NCI-H226 (cell line): ENCODE measurements at places on chromosomes 5 and 9.
A peak's percentile ranks its signal among the peaks of the same experiment; 100 is the strongest.

DNA sequence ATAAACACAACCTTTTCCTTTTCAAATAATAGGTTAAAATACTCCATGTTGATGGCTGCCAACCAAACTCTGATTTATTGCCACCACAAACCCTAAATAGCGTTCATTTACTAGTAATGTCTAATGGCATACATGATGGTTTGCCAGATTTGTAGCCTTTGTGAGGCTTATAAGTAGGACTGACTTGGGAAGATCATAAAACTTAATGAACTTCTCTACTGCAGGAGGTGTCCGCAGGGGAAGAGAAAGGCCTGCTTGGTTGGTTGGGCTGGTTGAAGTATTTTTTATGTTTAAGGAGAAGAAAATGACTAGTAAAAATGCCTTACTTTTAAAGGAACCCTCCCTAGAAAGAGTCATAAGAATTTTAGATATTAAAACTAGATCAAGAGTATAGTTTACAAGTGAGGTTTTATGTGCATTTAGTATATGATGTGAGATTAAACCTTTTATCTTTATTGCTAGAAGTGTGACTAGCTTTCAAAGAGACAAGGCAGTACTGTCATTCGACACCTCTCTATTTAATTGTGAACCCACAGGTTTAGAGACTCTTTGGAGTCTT lies 5.0 kb downstream of the PBX3 start:
- no peak for DNase-seq

DNA sequence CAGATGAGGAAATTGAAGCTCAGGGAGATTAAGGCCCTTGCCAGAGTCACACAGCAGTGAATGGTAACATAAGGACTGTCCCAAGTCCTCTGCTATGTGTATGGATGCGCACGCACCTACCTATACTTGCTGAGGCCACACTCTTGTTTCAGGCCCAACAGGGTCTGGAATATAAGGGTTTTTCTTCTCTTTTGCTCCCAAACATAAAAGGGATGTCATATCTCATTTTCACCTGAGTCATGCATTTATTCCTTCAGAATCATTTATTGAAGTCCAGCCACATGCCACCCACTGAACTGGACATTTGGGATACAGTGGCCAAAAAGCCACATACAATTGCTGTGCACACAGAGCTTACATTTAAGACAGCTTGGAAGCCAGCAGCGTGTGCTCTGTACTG lies 92.0 kb downstream of the SH3TC2 start:
- DNase-seq: no peak

DNA sequence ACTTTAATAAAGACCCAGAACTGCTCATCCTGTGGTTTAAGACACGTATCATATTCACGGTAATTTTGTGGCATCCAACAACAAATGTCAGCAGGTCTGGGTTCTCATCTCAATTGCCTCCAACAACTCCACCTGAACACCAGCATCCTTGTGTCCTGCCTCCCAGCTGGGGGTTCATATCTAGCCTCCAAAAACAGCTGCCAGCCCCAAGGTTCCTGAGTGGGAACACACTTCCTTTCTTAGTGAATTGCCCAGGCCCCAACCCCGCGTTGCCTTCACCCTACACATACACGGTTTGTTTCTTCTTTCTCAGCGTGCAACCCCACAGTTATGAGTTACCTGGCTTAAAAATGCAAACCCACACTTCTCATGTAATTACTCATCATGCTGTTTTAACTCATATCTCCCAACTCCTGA lies 77.9 kb downstream of the SEMA4D start:
- DNase-seq: no peak

GRCh38 chr5:62214701-62215100 lies 91.3 kb upstream of the KIF2A start:
- no peak for DNase-seq

GRCh38 chr5:139982157-139982974 lies 60.7 kb downstream of the NRG2 start:
- no peak for DNase-seq

- DNase-seq: no peak
Measured at GRCh38 chr5:131794586-131794985, 2.2 kb downstream of the FNIP1 start.

DNA sequence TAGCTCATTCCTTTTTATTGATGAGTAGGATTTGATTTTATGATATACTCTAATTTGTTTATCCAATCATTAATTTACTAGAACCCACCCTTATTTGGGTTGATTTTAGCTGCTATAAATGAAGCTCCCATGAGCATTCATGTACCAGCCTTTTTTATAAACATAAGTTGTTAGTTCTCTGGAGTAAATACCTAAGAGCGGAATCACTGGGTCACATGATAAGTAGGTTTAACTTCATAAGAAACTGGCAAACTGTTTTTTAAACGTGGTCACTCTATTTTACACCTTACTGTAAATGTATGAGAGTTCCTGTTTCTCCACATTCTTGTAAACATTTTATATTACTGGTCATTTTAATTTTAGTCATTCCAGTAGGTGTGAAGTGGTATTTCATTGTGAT lies 364.6 kb downstream of the NPR3 start:
- peak; percentile 11 for DNase-seq

GRCh38 chr5:143495110-143495509 lies 91.6 kb upstream of the NR3C1 start:
- DNase-seq: peak; percentile 71

GRCh38 chr5:95141141-95141540 lies 143.8 kb downstream of the MCTP1 start:
- no peak for DNase-seq

DNA sequence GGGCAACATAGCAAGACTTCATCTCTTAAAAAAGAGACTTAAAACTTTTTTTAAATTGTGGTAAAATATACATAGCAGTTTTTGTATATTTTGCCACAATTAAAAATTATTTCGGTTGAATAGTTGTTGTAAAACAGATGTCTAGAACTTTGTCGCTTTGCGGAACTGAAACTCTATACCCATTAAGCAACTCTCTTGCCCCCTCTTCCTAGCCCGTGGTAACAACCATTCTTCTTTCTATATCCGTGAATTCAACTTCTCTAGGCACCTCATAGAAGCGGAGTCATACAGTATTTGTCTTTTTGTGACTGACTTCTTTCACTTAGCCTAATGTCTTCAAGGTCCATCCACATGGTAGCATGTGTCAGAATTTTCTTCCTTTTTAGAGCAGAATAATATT lies 43.3 kb downstream of the SPARC start:
- no peak for DNase-seq

GRCh38 chr9:104779334-104779733 lies 15.4 kb downstream of the NIPSNAP3B start:
- DNase-seq: no peak

GRCh38 chr5:11289208-11289607 lies 528.2 kb upstream of the DAP start:
- no peak for DNase-seq

DNA sequence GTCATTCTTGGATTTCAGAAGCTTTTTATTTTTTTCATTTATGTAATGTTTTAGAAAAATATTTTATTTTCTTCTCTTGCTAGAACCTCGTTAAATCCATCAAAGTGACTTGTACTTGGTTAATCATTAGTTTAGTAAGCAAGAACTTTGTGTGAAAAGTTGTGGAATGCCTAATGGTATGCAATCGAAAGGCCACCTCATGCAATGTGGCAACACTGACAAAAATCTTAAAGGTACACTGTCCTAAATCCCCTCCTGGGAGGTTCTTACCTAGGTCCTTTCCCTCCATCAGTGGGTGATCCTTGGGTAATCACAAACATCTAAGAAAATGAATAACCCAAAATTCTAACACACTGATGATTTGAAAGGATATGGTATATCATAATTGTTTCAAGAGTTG lies 304.2 kb downstream of the DNAH5 start:
- no peak for DNase-seq

GRCh38 chr9:38067859-38068681 lies 957 bp downstream of the SHB start:
- no peak for DNase-seq

DNA sequence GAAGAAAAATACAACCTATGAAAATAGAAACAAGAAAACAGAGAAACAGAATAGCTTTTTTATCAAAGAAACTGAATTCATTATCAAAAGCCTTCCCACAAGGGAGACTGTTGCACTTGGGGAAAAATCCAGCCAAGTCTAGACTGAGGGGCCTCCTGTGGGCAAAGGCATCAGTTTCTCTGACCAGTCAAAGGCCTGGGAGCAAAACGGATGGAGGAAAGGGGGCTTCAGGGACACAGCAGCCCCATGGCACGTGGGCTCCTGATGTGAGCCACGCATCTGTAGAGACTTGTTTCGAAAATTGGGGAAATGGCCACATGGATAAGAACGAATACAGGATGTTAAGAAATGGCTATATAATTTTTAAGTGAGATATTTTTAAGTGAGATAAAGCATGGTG lies 21.1 kb downstream of the ZDHHC11B start:
- no peak for DNase-seq

DNA sequence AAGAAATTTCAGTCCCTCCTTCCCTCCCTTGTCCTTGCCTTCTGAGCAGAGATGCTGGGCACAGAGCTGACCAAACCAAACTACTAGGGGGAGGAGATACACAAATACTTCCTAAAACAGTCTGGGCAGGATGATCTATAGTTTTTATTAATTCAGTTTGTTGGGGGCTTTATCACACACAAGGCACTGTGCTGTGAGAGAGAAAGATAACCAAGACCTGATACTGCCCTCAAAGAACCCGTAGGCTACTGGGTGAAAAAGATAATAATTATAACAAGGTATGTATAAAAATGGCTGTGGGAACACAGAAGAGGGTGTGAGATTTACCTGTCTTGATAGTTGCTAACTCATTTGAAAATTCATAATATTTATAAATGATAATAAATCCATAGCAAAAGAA lies 354.7 kb downstream of the NDUFS4 start:
- no peak for DNase-seq

DNA sequence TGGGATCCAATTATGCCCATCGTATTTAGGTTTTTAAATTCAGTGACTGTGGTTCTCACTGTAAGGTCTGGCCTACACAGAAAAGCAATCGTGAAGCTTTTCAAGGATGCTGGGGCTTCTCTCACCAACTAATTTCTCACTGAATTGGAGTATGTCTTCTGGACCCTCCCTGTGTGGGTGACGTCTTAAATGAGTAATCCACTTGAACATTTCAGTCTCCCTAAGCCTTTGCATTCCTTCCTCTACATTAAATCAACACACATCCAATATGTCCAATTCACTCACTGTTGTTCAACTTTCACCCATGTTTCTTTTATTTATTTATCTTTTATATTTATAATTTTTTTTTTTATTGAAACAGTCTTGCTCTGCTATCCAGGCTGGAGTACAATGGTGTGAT lies 12.5 kb upstream of the BTF3 start:
- DNase-seq: no peak

- DNase-seq: no peak
Measured at GRCh38 chr5:143449772-143450171, 46.3 kb upstream of the NR3C1 start.

DNA sequence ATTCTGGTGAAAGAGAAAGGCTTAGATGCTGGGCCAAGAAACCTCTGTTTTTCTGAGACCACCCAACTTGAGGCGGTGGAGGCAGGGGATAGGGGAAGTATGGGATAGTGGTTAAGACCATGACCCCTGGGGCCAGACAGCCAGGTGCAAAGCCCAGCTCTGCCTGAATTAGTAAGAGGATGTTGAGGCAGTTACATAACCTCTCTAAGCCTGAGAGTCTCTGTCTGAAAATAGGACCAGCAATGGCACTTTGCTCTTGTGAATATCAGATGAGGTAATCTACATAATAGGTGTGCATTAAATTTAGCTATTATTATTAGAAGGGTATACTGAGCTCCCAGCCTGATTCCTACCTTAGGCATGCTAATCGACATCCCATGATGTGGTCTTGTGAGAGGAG lies 68.2 kb downstream of the DOCK2 start:
- DNase-seq: no peak

DNA sequence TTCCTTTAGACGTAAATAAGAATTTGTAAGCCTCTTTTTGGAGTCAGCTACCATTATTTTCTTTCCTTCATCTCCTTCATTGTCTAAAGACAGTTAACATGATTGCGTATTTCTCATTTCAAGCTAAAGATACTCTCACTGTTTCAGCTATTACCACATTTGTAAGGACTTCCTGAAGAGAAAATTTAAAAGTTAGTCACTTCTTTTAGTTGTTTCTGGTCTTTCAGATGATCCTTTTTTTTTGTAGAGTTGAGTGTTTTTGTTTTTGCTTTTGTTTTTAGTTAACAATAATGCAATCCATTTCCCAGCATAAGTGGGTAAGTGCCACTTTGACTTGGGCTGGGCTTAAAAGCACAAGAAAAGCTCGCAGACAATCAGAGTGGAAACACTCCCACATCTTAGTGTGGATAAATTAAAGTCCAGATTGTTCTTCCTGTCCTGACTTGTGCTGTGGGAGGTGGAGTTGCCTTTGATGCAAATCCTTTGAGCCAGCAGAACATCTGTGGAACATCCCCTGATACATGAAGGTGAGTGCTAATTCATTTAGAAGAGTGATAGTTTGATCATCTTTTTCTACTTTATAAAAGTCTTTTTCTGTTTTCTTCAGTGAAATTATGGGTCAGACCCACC lies 2.0 kb downstream of the IL31RA start:
- no peak for DNase-seq

- no peak for DNase-seq
Measured at GRCh38 chr5:137099651-137100050, 399.5 kb downstream of the SPOCK1 start.

GRCh38 chr9:94799578-94800264 lies 73.2 kb downstream of the AOPEP start:
- peak; percentile 73 for DNase-seq

DNA sequence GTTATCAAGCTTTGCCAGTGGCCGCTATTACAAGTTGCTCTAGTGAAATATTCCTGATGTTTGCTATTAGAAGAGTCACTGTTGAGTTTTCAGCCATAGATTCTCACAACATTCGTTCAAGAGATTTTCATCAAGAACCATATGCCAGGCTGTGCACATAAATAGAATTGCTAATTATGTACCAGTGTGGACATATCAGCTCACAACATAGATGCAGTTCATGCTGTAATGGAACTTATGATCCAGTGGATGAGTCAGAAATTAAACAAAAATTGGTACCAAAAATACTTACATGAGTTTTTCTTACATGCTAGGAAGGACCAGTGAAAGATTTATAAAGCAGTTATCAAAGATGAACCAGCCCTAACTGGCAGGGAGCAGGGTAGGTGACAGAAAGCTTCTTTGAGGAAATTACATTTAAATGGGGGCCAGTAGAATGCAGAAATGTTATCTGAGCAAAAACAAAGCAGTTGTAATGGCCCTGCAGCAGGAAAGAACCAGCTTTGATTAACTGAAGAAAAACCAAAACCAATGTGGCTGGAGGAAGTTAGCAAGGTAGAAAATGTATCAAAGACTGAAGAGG lies 404.2 kb downstream of the DNAH5 start:
- DNase-seq: no peak

DNA sequence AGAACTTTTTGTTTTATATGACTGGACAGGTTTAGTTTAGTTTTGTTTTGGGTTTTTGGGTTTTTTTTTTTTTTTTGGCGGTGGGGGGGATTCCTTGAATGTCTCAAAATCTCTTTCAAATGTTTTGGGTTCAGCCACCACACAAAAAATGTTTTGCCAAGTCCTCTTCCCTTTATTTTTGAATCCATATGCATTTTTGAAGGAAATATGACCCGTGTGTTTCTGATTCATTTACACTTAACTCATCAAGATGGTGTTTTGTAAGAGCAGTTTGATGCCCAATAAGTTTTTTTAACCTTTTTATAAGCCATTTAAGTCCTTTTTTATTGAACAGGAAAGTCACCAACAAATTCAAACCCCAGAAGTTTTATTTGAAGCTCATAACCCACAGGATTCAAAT lies 209.8 kb downstream of the CWC27 start:
- no peak for DNase-seq

- no peak for DNase-seq
Measured at GRCh38 chr9:27503623-27504022, 20.5 kb upstream of the IFNK start.

GRCh38 chr9:94081864-94082463 lies 2.3 kb upstream of the PTPDC1 start:
- DNase-seq: no peak
